ENCODE measurements at places on chromosomes 2 and 18. TPM values are rescaled to one million over a fixed set of nuclear protein-coding genes. Genes with fewer than 3 reads are reported as not detected.

DNA sequence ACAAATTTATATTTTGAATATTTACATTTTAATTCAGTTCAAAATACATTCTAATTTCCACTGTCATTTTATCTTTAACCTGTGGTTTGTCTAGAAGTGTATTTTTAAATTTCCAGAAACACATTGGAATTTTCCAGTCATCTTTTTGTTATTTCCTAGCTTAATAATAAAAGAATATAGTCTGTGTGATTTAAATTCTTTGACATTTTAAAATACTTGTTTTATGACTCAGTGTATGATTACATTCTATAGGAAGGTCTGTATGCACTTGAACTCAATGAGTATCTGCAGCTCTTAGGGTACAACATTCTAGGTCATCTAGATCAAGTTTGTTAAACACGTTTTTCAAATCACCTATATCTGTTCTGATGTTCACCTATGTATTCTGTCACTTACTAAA, 88.3 kb upstream of the MBOAT2 start:
- DNase-seq = no peak
- H3K27ac ChIP-seq = no peak overlapping the region
- H3K36me3 ChIP-seq = no peaks in the 10 kb centered on the region
- peaks cover 9% of the 10 kb centered on the region for H3K27me3 ChIP-seq
- H3K4me3 ChIP-seq = no peak overlapping the region

- H3K4me1 ChIP-seq = peaks cover 4% of the 10 kb centered on the region
- H3K27me3 ChIP-seq = no peaks in the 10 kb centered on the region
- DNase-seq = no peak
- no peaks in the 10 kb centered on the region for H3K36me3 ChIP-seq
Observed at GRCh38 chr2:198141726-198142125, 337.3 kb downstream of the PLCL1 start.

- DNase-seq = peak; percentile 65
- H3K27ac ChIP-seq = peak overlapping the region; percentile 99
- peak overlapping the region; percentile 93 for H3K4me3 ChIP-seq
Observed at GRCh38 chr2:218569038-218569431, 396 bp downstream of the CNOT9 start.

DNA sequence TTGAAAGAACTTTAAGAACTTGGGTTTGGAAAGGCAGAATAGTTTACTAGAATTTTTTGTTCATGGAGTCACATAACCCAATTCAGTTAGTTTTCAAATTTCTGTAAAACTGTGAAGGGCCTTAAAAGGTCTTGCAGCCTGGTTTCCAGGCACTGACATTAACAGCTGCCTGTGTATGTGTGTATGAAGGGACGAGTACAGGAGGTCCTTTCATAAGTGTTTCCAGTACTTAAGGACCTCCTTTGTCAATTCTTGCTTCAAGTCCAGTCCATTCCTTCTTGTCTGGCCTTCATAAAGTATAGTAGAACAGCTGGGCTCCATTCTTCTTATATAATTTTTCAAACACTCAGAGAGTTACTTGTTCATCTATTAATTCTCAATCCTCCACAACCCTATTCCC, 136.5 kb downstream of the NR4A2 start:
- H3K27ac ChIP-seq = no peak overlapping the region
- H3K4me1 ChIP-seq = no peaks in the 10 kb centered on the region
- no peak for DNase-seq
- H3K4me3 ChIP-seq = no peak overlapping the region
- peaks cover under 1% of the 10 kb centered on the region for H3K27me3 ChIP-seq
- H3K36me3 ChIP-seq = no peaks in the 10 kb centered on the region

- H3K36me3 ChIP-seq = no peaks in the 10 kb centered on the region
- H3K4me1 ChIP-seq = no peaks in the 10 kb centered on the region
- H3K27me3 ChIP-seq = peaks cover 9% of the 10 kb centered on the region
- no peak overlapping the region for H3K4me3 ChIP-seq
Observed at GRCh38 chr2:202102425-202103000, 29.5 kb downstream of the KIAA2012 start.

GRCh38 chr2:28199995-28200679, 192.5 kb upstream of the FOSL2 start:
- H3K4me3 ChIP-seq = no peak overlapping the region
- peaks cover 12% of the 10 kb centered on the region for H3K36me3 ChIP-seq
- DNase-seq = no peak

DNA sequence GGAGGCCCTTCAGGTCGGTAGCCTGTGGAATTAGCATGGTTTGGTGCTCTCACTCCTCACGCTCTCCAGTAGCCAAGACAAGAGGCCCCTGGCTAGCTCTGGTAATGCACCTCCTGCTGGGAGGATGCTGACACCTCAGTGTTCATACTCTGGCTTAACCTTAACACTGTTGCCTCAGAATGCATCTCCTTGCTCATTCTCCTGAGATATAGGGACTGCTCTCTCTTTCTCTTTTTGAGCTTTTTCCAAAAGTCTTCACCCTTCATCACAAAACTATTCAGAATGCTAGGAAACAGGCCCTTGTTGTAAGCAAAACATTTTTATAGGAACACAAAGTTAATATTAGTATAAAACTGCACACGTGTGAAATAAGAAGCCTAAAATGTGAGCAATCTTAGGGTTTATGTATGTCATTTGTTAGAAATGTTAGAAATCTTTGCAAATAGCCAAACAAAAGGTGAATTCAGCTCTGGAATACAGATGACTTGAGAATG, 17.3 kb upstream of the IMPA2 start:
- H3K4me3 ChIP-seq = no peak overlapping the region
- no peaks in the 10 kb centered on the region for H3K36me3 ChIP-seq
- H3K27me3 ChIP-seq = peaks cover 8% of the 10 kb centered on the region
- no peak overlapping the region for H3K27ac ChIP-seq
- no peak for DNase-seq

- H3K4me3 ChIP-seq = no peak overlapping the region
- no peak for DNase-seq
- H3K4me1 ChIP-seq = no peaks in the 10 kb centered on the region
- no peaks in the 10 kb centered on the region for H3K27me3 ChIP-seq
- H3K36me3 ChIP-seq = no peaks in the 10 kb centered on the region
Observed at GRCh38 chr2:120400551-120400950, 54.6 kb downstream of the INHBB start.

DNA sequence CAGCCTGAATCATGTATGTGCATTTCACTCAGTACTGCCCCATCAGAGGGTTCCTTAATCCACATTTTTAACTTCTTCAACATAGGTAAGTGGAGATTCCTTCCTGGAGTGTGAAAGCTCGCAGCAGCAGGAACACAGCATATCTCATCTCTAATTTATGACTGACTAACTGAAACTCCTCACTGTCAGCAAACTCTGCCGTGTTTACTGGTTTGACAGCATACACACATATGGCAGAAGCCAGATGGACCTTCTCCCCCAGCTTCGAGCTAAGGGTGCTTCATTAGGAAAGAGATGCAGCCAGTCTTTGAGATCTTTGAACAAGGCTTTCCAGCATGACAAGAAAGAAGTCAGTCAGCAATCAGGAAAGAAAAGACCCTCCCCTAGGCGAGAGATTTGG, 200.3 kb upstream of the ACVR2A start:
- no peak overlapping the region for H3K27ac ChIP-seq
- H3K36me3 ChIP-seq = no peaks in the 10 kb centered on the region
- H3K4me1 ChIP-seq = no peaks in the 10 kb centered on the region

DNA sequence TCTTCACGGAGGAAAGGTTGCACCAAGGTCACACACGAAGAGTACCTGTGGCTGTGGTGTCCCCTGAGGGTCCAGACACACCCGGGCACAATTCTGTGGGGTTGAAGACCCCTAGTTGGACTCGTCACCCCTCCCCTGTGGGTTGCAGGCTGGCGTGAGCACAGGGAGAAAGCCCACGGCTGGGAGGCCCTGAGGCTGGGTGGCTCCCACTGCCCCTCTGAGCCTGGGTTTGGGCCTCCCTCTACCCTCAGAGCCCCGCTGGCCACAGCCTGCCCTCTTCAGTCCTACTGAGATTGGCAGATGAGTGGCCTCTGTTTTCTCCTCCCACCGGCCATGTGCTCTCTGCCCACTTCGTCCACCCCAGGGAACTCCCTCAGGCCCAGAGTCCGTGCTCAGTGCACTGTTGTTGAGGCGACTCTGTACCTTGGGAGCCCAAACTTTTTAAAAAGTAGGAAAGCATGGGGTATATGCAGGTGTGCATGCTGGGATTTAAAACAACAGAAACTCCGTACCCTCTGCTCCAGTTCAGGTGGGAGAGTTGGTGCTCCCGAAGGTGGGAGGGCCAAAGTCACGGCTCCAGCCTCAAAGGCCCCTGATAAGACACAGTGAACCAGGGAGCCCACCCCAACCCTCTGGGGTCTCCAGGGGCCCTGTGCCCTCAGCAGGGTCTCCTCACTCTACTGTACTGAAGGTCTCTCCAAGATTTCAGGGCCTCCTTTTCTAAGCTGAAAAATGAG, 19.1 kb downstream of the RAMP1 start:
- DNase-seq = no peak
- H3K4me3 ChIP-seq = no peak overlapping the region
- no peaks in the 10 kb centered on the region for H3K27me3 ChIP-seq
- H3K4me1 ChIP-seq = peaks cover 5% of the 10 kb centered on the region
- H3K27ac ChIP-seq = no peak overlapping the region

- no peak overlapping the region for H3K4me3 ChIP-seq
- peak overlapping the region; percentile 20 for H3K27ac ChIP-seq
- no peaks in the 10 kb centered on the region for H3K27me3 ChIP-seq
- H3K36me3 ChIP-seq = peaks cover 37% of the 10 kb centered on the region
Observed at GRCh38 chr2:53751728-53752127, 15.9 kb upstream of the CHAC2 start.

DNA sequence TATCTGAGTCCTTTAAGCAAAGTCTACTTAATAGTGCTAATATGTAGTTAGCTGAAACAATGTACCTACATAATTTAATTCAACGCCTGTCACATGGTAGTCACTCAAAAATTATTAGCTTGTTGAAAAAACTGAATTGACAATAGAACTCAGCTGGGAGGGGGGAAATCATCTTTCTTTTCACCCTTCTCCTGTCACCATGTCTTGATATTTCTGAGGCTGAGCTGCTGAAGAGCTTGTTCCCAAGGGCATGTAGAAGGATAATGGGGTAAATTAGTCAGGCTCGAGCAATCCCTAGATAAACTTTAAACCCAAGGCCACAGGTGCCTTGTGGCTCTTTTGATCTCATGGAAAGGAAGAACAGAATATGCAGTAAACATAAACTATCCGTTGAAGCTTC, 339.6 kb upstream of the LRATD1 start:
- H3K4me1 ChIP-seq = no peaks in the 10 kb centered on the region
- H3K4me3 ChIP-seq = no peak overlapping the region
- no peak overlapping the region for H3K27ac ChIP-seq
- no peak for DNase-seq

DNA sequence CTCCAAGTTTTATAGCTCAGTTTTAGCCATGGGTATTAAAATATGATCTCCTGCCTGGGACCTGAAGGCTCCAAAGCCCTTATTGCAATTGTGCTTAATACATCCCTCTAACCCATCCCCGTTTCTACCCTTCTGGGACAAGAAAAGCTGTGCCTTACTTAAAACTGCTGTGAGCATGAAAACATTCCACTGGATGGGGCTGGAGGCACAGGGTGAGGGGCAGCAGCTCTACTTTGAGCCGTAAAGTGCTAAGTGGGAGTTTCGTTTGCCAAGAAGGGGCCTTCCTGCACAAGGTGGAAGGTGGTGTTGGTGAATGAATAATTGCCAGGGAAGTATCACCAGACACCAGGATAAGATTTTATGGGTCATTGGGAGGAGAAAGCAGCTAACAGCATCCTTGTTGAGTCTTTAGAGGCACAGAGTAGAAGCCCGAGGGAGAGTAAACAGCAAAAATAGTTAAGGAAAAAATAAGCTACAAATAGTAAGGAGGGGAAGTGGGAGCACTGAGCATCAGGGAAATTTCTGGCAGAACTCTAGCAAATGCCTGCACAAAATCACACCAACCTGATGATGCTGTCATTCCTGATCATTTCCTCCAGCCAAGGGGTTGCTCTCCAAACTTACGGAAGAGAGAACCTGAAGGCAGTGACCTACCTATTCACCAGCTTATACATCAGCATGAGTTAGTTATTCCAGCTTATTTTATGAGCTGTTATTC, 218.4 kb downstream of the MREG start:
- H3K4me3 ChIP-seq = no peak overlapping the region
- H3K27me3 ChIP-seq = no peaks in the 10 kb centered on the region
- H3K27ac ChIP-seq = no peak overlapping the region
- H3K4me1 ChIP-seq = peaks cover 13% of the 10 kb centered on the region
- no peaks in the 10 kb centered on the region for H3K36me3 ChIP-seq

KCNS3 gene
- not detected for total RNA-seq

NT5C1B gene
- total RNA-seq = not detected

SATB2 gene
- total RNA-seq = 0.13 TPM

Data from activated CD4-positive, alpha-beta memory T cell treated with anti-CD3 and anti-CD28 coated beads, Interleukin-2, amount 10 ng/mL, durations not matched to agents 7 days and 5 days (primary cell).